ENCODE measurements at places on chromosomes 2 and 18.

DNA sequence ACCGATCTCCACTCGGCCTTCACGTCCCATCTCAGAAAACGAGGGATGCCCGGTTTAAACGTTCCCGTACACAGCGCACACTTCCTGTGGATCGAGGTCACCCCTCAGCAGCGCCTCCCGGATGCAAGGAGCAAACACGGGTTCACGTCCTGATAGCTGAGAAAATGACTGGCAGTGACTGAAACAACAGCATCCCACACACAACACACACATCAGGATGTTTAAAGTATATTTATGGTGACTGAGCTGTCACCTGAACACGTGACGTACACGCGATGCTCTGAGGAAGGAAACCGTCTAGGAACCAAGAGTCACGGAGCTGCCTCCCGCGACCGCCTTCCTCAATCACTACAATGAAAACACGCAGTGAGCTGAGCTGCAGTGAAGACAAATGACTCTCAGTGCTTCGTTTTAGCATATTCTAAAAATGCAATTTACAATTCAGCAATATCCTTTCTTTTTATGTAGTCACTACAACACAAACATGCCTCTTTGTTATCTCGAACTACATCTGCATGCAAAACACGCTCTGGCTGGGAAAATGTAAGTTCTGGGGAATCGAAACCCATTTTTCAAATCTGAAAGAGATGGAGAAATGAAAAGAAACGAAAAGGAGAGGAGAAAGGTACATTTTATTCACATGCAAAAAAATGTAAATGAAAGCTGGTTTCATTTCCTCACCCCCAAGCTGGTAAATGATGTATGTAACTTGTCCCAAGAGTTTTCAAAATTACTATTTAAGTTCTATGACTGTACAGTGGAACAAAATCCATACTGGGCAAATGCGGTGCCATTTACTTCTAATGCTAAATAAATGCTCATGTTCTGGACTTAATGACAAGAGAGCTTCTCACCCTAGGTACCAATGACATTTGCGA is 19.8 kb downstream of the HDAC4 start:
- peak; percentile 73 for DNase-seq

GRCh38 chr18:13232971-13233786 is 14.6 kb downstream of the LDLRAD4 start:
- no peak for DNase-seq

DNA sequence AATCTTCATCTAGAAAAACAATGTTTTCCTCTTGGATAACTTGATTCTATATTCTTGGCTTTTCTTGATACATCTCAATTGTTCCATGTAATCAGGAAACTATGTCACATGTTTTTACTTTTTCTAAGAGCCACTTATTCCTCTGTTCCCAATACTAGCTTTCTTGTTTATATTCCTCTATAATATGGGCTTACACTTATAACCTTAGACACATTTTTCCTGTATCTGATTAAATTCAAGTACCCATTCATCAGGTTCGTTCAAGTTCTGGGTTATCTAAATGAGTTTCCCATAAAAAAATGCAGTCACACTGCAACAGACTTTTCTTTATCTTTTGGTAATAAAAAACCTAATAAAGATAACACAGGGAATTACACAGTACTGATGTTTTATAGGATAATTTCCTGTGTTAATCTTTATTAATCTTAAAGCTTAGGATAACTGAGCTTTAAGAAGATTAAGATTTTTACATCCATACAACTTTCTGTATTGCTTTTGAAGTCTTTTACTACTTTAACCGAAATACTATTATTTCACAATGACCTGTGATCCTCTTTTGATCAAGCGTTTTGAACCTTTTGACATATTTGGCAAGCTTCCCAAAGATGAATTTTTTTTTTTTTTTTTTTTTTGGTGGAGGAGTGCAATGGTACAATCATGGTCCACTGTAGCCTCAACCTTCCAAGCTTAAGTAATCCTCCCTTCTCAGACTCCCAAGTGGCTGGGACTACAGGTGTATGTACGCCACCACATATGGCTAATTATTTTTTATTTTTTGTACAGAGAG is 44.3 kb upstream of the C2orf66 start:
- no peak for DNase-seq

DNA sequence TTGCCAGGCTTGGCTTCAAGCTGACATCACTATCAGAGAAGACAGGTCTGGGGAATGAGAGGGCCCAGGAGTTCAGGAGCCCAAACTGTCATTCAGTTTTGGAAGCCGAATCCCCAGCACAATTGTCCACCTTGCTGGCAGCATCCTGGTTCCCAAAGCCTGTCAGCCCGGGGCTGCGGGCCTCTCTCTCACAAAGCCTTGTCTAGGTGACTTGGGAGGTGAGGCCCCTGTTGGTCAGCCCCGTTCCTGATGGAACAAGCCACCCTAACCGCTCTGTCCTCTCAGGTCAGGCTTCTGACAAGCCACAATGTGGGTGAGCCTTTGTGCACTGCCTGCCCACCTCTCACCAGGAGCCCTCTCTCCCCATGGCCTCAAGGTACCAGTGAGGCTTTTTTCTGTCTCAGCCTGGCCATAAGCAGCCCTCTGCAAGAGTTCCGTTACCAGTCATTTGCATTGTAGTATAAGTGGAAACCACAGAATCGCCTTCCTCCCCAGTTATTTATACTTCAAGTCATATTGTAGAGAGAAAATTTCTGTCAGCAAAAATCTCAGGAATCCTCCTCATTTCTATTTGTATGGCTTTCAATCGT is 100.6 kb downstream of the MSH2 start:
- no peak for DNase-seq

GRCh38 chr2:39499336-39499735 is 62.3 kb upstream of the MAP4K3 start:
- DNase-seq = no peak

DNA sequence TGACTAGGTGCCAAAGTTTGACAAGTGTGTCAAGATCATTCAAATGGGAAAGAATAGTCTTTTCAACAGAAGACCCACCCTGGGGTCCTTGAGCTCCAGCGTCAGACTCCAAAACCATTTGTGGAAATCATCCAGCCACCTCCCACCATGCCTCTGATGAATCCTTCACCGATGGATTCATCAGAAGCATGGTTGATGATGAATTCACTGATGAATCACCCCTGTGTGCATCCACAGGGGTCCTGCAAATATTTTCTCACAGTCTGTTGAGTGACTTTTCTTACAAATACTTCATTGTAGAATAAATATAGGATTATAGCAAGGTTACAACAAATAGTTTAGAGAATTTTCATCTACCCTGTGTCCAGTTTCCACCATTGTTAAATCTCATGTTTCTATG is 4.3 kb downstream of the UGT1A9 start:
- DNase-seq = no peak

DNA sequence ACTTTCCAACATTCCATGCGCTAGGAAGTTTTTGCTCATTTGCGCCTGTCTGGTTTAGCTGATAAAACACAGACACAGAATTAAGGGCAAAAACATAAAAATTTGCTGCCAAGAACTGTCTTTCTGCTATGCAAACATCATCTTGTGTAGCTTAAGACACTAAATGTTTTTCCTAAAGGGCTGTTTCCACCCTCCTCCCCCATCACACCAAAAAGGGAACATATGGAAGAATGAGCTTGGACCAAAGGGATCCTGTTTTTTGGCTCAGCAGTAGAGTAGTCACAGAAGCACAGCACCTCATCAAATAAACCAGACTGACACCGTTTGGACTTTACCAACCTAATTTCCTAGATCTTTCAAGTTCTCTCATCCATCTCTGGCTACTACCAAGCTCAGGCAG is 210.1 kb downstream of the ZNF521 start:
- no peak for DNase-seq

- no peak for DNase-seq
Observed at GRCh38 chr2:9256570-9257043, 50.0 kb downstream of the ASAP2 start.

GRCh38 chr2:41872646-41873045 is 175.2 kb upstream of the PKDCC start:
- no peak for DNase-seq

DNA sequence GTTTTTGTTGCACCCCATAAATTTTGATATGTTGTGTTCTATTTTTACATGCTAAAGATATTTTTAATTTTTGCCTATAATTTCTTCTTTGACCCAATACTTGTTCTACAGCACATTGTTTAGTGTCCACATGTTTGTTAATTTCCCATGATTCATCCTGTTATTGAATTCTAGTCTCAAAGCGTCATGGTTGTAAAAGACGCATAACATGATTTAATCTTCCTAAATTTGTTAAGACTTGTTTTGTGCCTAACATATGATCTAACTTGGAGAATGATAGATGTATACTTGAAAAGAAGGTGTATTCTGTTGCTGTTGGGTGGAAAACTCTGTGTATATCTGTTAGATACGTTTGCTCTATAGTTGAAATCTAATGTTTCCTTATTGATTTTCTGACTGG is 27.1 kb upstream of the SULT1C3 start:
- DNase-seq = no peak

DNA sequence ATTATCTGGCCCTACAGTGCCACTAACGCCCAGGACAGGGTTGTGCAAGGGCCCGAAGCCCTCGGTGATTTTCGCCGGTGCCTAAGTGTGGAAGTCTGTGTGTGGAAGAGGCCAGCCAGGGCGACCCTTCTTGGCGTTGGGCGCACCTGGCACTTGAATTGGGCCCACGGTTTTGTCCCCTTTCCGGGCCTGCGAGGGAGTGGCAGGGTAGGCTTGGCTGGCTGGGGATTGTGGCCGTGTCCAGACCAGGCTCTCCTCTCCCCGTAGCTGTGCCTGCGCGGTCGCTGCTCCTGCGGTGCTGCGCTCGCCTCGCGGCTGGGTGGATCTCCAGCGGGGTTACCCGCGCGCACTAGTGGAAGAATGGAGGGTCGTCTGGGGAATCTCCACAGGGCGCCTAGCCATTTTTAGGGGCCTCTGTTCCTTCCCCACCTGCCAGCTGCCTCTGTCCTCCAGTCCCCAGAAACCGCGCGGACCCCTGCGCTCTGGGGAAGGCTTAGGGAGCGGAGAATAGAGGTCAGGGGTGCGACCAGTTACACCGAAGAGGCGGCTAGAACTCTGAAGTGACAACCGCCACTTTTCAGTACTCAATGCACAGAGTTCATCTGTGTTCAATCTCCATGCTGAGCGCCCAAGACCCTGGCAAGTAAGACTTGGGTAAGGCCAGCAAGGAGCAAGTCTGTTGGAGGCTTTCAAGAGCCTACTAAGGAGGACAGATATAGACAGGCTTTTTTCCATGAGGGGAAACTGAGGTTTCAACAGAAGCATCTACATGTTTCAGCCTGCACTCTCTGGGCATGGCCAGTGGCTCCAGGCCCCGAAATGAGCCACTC is 16.0 kb downstream of the EVX2 start:
- no peak for DNase-seq

- DNase-seq = peak; percentile 78
Observed at GRCh38 chr2:240624950-240625621, at the start of gene GPR35. Gene GPR35 (plus strand): TSS chr2:240625480. CDS start chr2:240629953, 4,473 bp downstream.

GRCh38 chr2:151287513-151288250 is 1.8 kb downstream of the NMI start:
- DNase-seq = no peak

DNA sequence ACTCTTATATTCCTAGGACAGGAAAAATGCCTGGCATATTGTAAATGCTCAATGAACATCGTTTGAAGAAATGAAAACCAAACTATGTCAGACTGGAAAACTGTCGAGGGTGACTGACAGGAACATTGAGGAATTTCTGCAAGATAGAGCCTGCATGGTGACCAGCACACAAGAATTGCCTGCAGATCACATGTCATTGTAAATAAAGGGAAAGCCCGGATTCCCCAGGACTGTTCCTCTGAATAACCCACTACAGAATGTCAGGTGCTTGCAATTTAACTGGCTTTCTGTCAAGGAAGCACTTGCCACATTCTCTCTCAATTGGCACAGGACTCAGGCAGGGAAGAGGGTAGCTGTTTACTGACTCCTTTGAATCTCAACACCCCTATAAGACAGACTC is 129.0 kb upstream of the REG3G start:
- DNase-seq = no peak

DNA sequence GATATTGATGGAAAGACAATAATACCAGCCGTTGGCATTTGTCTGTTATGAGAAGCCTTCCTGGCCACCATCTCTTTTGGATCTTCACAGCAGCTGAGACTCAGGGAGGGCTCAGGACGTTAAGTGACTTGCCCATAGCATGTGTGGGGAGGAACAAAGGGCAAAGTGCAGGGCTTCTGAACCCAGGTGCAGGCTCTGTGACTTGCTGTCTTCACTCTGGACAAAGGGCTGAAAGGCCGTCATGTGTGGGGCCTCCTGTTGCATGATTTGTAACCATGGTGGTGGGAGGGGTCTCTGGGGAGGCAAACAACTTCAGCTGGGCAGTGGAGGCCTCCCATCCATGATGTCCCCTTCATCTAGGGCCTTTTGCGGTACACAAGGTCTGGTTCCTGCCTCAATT is 65.5 kb upstream of the SIX2 start:
- no peak for DNase-seq

DNA sequence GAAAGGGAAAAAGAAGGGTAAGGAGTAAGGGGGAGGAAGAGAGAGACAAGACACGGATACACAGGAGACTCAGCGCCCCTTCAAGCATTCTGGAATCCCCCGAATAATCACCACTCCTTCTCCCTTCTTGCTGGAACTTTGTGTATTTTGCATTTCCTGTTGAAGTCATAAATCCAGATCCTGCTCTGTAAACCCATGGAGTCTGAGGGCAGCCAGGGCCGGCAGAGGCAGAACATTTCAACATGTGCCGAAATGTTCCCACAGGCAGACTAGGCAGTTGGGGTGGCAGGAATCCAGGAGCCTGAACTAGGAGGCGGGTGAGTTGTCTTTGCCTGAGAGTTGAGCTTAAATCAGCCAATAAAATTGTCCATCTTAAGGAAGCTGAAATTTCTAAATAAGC is 193.1 kb downstream of the SH3RF3 start:
- no peak for DNase-seq

- DNase-seq = no peak
Observed at GRCh38 chr2:44909831-44910230, 31.7 kb upstream of the SIX3 start.

GRCh38 chr2:64655873-64656272 is 2.2 kb upstream of the SERTAD2 start:
- no peak for DNase-seq

DNA sequence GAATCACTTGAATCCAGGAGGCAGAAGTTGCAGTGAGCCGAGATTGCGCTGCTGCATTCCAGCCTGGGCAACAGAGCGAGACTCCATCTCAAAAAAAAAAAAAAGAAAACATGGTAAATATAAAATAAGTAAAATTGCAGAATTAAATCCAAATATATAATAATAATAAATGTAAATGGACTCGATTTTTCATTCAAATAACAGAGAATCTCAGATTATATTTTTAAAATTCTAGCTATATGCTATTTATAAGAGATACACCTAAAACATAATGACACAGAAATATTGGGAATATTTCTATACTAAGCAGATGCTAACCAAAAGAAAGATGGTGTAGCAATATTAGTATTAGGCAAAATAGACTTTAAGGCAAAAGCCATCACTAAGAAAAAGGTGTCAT is 15.1 kb upstream of the NEURL3 start:
- DNase-seq = no peak

DNA sequence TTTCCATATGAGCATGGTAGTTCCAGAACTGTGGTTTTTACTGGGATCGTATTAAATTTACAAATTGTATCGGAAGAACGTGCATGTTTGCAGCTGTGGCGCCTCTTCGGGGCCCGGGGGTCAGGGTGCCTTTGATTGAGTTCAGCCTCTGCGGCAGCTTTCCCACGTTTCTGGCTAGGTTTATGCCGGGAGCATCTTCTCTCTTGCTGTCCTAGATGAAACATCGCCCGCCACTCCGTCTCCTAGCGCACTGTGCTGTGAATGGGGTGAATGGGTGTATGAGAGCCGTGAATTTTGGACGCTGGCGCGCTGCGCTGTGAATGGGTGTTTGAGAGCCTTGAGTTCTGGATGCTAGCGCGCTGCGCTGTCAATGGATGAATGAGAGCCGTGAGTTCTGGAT is 12.3 kb downstream of the PDCD1 start:
- DNase-seq = no peak

GRCh38 chr2:63379451-63379850 is 208.8 kb downstream of the WDPCP start:
- no peak for DNase-seq
